Activated naive CD4-positive, alpha-beta T cell treated with anti-CD3 and anti-CD28 coated beads, Interleukin-2, amount 50 U/mL, for 72 hours (primary cell): ENCODE measurements at places on chromosomes 3 and 15. TPM values are rescaled to one million over a fixed set of nuclear protein-coding genes. Genes with fewer than 3 reads are reported as not detected.

Gene FOXB1
- total RNA-seq, result 0.16 TPM

Gene DCBLD2
- 2.8 TPM for total RNA-seq

Gene SCN5A
- total RNA-seq, result 0.66 TPM

Gene CKMT1B
- 0.34 TPM for total RNA-seq

Gene GHRL
- not detected for total RNA-seq

Gene TIMP4
- not detected for total RNA-seq

Gene CLDN16
- not detected for total RNA-seq

Gene TRIP4
- 24.7 TPM for total RNA-seq

Gene GOLGA8S
- 0.23 TPM for total RNA-seq

Gene PIAS1
- total RNA-seq, result 43.9 TPM

Gene ULK3
- 50.3 TPM for total RNA-seq

Gene MME
- total RNA-seq, result not detected

Gene VGLL3
- total RNA-seq, result 0.14 TPM

Gene C3orf22
- total RNA-seq, result not detected

Gene ARGFX
- total RNA-seq, result not detected

Gene GOLGA6D
- total RNA-seq, result 0.14 TPM

Gene CNTN3
- total RNA-seq, result not detected

Gene ACTL6A
- total RNA-seq, result 89.2 TPM

Gene IL17RB
- total RNA-seq, result 0.12 TPM

Gene CCR1
- 0.19 TPM for total RNA-seq

Gene GRK7
- total RNA-seq, result not detected

Gene MLH1
- 88.3 TPM for total RNA-seq

Gene TEX55
- not detected for total RNA-seq

Gene UROC1
- total RNA-seq, result not detected

Gene SIAH2
- total RNA-seq, result 74.7 TPM

Gene ALDH1A2
- total RNA-seq, result not detected

Gene GOLGA6L4
- 0.80 TPM for total RNA-seq

Gene YEATS2
- total RNA-seq, result 82.2 TPM

Gene COL7A1
- total RNA-seq, result 5.5 TPM

Gene ABTB1
- total RNA-seq, result 12.2 TPM

Gene CDAN1
- total RNA-seq, result 27.0 TPM

Gene CALML4
- total RNA-seq, result 9.7 TPM

Gene ADAMTS7
- total RNA-seq, result 1.4 TPM

Gene CCDC54
- total RNA-seq, result not detected

Gene CAMKV
- 0.48 TPM for total RNA-seq

Gene HYAL3
- total RNA-seq, result 6.6 TPM

Gene A4GNT
- not detected for total RNA-seq

Gene CFAP100
- total RNA-seq, result not detected

Gene LDHAL6B
- not detected for total RNA-seq

Gene LMCD1
- 2.5 TPM for total RNA-seq
